Heart left ventricle (tissue), 16 donors: ENCODE measurements at places on chromosomes 16 and 17. TPM values are rescaled to one million over a fixed set of nuclear protein-coding genes. Genes with fewer than 3 reads are reported as not detected.

GRCh38 chr17:77331301-77331864 is 190.6 kb downstream of the SEC14L1 start:
- peak; percentile 96 for DNase-seq

The C17orf58 gene
- total RNA-seq = 5.3 TPM

GRCh38 chr16:21341101-21341500 is 63.0 kb upstream of the CRYM start:
- no peak for DNase-seq

The KRTAP2-2 gene
- total RNA-seq = not detected

GRCh38 chr16:88700636-88701482 is 5.3 kb downstream of the RNF166 start:
- DNase-seq = peak; percentile 97

DNA sequence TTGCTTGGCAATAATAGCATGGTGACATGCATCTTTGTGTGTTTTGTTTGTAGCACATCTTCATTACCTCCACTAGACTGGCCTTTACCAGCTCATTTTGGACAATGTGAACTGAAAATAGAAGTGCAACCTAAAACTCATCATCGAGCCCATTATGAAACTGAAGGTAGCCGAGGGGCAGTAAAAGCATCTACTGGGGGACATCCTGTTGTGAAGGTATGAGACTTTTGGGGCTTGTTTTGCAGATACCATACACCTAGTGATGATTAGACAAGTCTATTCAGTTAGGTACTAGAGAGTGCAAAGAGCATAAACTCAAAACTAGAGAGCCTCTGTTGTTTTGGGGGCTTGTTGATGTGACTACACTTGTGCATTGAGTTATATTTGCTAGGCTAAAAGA is 41.2 kb downstream of the NFATC3 start:
- DNase-seq = no peak

GRCh38 chr16:83807327-83807709 is 460 bp upstream of the HSBP1 start:
- DNase-seq = no peak

The IL34 gene
- 2.7 TPM for total RNA-seq

- peak; percentile 60 for DNase-seq
These were observed 43.5 kb downstream of the REXO5 start for GRCh38 chr16:20849589-20850390.

DNA sequence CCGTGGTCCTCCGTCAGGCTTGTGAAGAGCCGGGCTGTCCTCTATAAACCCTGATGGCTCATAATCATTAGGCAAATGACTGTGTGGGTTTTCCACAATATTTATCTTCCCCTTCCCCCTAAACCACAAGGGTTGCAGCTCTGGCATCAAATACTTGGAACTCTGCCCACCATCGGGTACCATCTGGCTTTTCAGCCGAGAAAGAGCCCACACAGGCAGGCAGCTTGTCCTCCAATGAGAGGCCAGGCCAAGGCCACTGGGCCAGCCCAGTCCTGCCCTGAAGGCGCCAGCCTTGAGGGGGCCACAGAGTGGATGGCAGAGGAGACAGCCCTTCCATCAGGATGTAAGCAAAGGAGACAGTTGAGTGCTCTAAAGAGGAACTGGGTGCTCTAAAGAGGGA is 31.8 kb upstream of the NAT9 start:
- no peak for DNase-seq

GRCh38 chr16:78606545-78606944 is 507.1 kb downstream of the WWOX start:
- no peak for DNase-seq

- no peak for DNase-seq
These were observed 35.8 kb downstream of the BCL7C start for GRCh38 chr16:30858111-30858495.

The SYNGR3 gene
- 0.86 TPM for total RNA-seq

- no peak for DNase-seq
These were observed 8.6 kb upstream of the CNP start for GRCh38 chr17:41957869-41958439.

DNA sequence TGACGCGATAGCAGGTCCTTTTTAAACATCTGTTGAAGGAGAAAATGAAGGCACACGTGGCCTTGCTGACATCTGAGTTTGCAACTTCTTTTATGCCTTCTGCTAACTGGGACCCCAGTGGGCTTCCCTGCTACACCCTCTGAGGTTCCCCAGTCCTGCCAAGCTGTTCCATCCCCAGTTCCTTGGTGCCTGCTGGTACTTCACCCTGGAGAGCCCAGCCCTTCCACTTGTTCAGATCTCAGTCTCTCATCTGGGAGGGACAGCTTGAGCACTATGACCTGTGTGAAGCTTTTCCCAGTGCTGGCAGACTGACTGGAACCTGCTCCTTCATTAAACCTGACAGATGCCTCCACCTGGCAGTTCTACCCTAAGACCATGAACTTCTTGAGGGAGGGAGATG is 95.5 kb downstream of the WWOX start:
- DNase-seq = no peak

- DNase-seq = no peak
These were observed 1.3 kb downstream of the GSPT1 start for GRCh38 chr16:11914210-11915113.

GRCh38 chr16:49462362-49462988 is 88.9 kb downstream of the C16orf78 start:
- DNase-seq = no peak

DNA sequence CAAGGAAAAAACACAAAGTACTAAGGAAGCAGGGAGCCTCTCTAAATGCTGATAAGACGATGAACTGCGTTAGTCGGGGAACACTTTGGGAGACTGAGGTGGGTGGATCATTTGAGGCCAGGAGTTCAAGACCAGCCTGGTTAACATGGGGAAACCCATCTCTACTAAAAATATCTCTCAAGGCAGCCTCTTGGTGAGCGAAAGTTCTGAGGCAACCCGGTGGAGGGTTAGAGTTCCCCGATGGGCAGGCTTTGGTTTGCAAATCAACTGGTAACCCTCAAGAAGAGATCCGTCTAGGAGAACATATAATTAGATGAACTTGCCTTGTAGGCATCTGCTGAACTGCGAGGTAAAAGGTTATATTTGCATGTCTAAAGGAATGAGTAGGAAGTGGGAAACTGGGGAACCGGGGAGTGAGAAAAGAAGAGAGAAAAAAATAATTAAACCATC is 44.6 kb downstream of the WSB1 start:
- DNase-seq = no peak

- peak; percentile 83 for DNase-seq
These were observed 26.1 kb downstream of the HDAC5 start for GRCh38 chr17:44097110-44097958.

GRCh38 chr17:65417406-65418221 is 143.8 kb downstream of the AXIN2 start:
- no peak for DNase-seq

GRCh38 chr16:50275428-50276325 is 9.3 kb downstream of the ADCY7 start:
- DNase-seq = no peak

GRCh38 chr17:11290814-11291213 is 49.8 kb downstream of the SHISA6 start:
- no peak for DNase-seq

DNA sequence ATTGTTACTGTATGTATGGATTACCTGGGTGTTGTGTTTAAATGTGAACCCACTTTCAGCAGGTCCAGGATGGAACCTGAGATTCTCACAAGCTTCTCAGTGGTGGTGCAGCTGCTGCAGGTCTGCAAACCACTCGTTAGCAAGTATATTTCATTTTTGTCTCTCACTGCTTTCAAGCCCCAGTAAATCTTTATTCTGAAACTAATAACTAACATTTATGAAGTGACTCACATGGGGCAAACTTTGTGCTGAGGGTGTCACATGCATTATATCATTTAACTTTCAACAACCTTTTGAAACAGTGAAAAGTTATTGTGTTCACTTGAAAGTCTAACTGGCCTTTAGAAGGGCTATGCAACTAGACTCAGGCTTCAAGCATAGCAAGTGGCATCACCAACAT is 98.9 kb upstream of the DYNLRB2 start:
- DNase-seq = no peak

GRCh38 chr16:69443927-69444631 is 19.7 kb downstream of the CYB5B start:
- peak; percentile 29 for DNase-seq

GRCh38 chr16:84633622-84634021 is 14.7 kb upstream of the KLHL36 start:
- peak; percentile 86 for DNase-seq

DNA sequence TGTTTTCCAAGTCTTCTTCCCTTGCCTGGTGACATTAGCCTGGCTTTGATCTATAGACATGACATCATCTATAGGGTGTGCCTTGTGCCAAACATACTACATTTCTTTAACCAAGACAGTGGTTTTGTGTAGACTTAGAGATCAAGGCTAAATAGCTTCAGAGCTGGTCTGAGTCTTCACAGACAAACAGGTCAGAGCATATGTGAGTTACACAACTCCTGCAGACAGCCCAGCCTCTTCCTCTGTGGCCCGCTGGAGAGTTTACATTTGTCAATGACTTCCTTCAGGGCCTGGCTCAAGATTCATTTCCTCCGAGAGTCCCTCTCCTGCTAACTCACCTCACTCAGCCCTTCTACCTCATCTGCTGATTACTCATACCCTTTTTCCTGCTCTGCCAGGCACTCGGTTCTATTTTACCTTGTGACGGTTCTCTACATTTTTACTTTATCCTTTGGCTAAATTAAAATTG is 73.1 kb upstream of the TANC2 start:
- DNase-seq = peak; percentile 54

The CHST5 gene
- 0.68 TPM for total RNA-seq

- no peak for DNase-seq
These were observed 19.6 kb downstream of the SBK1 start for GRCh38 chr16:28311913-28312312.

- DNase-seq = no peak
These were observed 461.3 kb downstream of the PMP22 start for GRCh38 chr17:14803826-14804225.

DNA sequence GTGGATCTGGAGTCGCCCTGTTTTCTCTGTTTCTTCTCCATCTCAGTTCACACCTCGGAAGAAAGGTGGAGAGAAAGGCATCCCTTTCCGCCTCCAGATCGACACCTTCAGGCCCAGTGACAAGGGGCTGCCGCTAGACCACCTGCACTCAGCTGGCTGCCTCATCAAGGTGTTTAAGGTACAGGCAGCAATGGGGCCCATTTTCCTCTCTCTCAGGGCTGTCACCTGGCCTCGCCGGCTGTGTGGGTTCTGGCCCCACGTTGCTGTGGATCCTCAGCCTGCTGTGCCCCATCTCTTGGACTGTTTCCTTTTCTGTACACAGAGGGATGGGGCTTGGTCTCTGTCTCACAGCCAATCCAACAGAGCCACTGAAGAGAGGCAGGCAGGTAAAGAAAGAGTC is 17.4 kb upstream of the STAC2 start:
- no peak for DNase-seq

DNA sequence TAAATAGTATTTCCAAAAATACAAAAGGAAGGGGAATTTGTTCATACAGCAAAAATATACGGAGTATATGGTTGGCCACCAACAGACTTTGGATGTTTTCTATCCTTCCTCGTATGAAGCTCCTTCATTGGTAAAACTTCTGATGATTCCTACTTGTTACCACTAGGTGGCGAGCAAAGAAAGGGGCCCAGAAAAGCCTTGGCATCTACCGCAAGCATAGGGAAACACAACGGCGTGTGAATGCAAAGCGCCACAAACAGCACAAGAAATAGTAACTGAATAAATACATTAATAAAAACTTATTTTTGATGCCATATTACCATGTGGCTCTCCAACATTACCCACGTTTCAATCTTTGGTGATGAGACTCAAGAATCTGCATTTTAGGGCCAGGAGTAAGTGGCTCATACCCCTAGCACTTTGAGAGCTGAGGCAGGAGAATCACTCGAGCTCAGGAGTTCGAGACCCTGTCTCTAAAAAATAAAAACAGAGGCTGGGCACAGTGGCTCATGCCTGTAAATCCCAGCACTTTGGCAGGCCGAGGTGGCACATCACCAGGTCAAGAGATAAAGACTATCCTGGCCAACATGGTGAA is 34.5 kb downstream of the YWHAE start:
- DNase-seq = peak; percentile 58

GRCh38 chr16:27410761-27411160 is 8.8 kb downstream of the IL21R start:
- DNase-seq = no peak

The TPSD1 gene
- total RNA-seq = not detected

DNA sequence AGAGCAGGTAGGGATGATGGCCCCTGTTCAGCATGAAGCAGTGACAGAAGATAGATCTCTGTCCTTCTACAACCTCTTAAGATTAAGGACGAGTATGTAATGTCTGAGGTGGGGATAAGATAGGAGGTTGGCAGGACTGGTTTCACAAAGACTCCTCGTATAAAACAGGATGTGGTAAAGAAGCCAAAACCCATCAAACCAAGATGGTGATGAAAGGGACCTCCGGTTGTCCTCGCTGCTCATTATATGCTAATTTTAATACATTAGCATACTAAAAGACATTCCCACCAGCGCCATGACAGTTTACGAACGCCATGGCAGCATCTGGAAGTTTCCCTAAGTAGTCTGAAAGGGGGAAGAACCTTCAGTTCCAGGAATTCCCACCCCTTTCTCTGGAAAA is 27.3 kb downstream of the MIS12 start:
- DNase-seq = no peak

GRCh38 chr17:74190154-74190553 is 13.3 kb upstream of the RPL38 start:
- no peak for DNase-seq

GRCh38 chr16:20768121-20768520 is 4.3 kb downstream of the ACSM3 start:
- no peak for DNase-seq

DNA sequence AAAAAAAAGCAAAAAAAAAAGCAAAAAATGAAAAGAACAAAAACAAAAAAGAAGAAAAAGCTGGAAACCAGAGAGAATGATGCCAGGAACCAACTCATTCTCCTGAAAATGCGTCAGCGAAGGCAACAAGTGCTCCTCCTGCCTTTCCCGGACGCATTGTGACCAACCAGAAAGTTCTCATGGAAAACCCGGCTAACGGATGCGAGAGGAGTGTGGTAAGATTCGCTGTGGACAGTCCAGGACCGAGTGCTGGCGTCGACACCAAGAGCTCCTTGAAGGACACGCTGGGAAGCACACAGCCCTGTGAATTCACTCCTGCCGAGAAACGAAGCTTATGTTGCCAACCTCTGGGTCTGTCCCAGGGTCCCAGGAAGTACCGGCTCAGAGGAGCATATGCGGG is 43.4 kb downstream of the METRNL start:
- DNase-seq = no peak

DNA sequence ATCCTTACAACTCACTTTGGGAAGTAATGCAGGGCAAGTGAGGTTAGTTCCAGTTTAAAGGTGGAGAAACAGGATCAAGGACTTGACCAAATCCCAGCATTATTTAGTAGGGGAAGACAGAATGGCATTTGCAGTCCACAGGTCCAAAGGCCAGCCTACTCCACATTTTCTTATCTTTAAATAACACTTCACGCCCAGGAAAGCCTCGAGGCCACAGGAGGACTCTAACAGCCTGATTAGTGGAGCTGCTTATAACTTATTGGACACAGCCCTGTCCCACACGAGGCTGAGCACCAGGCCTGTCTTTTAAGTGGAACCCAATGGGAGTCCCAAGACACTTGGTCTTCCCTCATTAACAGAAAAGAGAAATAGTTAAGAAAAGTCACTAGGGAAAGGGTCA is 12.1 kb upstream of the HYDIN start:
- no peak for DNase-seq

The TEDC2 gene
- 4.9 TPM for total RNA-seq

- no peak for DNase-seq
These were observed 20.5 kb upstream of the DHX8 start for GRCh38 chr17:43463241-43463640.

The ACAP1 gene
- 19.4 TPM for total RNA-seq
